ENCODE measurements at places on chromosomes 2 and 18.
A peak's percentile ranks its signal among the peaks of the same experiment; 100 is the strongest.

DNA sequence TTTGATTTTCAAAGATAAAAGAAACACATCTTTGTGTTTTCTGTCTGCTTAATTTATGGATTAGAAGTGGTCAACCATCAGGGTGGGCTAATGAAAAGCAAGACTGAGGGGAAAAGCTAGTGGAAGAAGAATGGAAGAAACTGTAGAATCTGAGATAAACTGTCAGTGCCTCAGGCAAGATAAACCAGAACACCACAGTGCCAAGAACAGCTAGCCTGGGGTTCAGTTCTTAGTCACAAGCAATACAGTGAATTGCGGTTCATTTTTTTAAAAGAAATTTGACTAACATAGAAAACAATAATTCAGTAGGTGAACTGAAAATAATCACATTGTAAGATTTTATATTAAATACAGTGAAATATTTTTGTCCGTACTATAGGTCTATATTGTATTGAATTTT is 22.0 kb upstream of the LNPK start:
- no peak for DNase-seq

DNA sequence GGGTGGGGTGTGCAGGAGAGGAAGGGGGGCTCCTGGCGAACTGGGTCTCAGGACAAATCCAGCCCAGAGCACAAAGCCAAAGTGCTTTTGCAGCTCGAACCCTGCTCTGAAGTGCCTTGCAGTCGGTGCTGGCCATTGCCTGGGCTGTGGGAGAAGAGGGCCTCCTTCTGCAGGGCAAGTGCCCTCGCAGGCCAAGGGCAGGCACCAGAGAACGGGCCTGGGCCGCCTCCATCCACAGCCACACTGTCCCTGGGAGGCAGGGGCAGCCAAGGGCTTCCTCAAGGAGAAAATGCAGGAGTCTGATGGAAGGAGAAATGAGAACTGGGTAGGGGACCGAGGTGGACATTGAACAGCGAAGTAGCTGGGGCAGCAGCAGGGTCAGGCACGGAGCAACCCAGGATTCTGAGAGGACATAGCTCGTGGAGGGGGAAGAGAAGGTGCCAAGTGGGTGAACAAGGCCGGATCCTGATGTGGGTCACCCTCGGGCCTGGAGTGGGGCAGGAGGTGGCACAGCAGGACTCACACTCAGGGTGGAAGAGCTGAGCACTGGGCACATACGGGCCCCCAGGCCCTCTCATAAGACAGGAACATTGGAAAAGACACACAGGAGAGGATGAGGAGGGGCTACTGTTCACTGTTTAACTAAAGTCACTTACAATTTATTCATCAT is 312.8 kb upstream of the SALL3 start:
- no peak for DNase-seq

GRCh38 chr18:62182220-62182619 is 4.6 kb downstream of the PIGN start:
- DNase-seq, result no peak

- DNase-seq, result peak; percentile 7
Observed at GRCh38 chr2:164808776-164809175, 32.8 kb downstream of the COBLL1 start.

DNA sequence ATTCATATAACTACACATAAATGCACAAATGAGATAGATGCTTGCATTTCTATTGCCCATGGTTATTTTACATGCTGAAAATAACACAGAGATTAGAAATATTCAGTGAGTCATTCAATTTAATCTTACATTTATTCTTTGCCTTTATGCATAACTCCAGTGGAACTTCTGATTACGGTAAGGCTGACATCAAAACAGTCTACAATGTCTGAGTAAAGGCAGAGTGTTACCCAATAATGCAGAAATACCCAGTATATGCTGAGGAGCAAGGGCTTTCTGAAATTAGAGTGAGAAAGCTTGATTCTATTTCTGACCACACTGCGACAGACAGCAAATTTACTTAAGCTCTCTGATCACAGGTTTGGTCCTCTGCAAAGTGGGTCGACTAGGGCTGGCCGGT is 9.2 kb downstream of the NMI start:
- no peak for DNase-seq

GRCh38 chr2:168378960-168379669 is 77.0 kb upstream of the CERS6 start:
- DNase-seq, result no peak

GRCh38 chr18:39329496-39330275 is 1764.1 kb upstream of the CELF4 start:
- DNase-seq, result no peak

DNA sequence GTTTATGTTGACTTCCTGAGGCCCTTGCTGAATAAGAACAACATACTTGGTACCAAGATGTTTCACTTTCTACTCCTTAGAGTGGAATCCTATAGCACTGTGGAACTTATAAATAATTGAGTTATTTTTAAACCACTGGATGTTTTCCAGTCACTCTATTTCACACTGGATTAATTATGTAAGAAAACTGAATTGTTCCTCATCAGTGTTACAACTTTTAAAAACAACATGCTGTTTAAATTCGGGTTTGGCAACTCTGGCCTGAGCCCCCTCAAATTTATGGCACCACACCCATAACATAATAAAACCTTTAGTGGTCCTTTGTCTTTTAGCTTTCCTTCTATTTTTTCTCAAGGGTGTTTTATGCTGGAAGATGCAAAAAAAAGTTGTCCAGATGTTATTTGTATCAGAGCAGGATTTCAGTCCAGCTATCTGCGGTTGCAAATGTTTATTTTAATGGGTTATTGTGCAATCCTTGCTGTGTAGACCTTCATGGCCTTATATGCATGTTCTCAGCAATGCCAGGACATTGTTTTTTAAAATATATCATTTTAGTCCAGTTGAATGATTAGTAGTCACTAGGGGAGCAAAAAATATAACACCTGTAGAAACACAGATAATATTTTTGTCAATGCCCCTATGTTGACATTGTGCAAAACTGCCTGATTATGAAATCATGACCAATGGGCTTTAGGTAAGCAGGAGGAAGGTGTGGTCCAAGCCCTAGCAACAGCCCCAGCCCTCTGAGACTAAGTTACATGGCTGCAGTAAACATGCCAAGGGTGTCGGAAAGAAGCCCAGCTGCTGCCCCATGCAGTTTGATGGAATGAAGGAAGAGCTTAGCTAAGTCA is 638.0 kb upstream of the ZEB2 start:
- peak; percentile 15 for DNase-seq

GRCh38 chr2:242038166-242038927 is 168.8 kb downstream of the RTP5 start:
- no peak for DNase-seq

DNA sequence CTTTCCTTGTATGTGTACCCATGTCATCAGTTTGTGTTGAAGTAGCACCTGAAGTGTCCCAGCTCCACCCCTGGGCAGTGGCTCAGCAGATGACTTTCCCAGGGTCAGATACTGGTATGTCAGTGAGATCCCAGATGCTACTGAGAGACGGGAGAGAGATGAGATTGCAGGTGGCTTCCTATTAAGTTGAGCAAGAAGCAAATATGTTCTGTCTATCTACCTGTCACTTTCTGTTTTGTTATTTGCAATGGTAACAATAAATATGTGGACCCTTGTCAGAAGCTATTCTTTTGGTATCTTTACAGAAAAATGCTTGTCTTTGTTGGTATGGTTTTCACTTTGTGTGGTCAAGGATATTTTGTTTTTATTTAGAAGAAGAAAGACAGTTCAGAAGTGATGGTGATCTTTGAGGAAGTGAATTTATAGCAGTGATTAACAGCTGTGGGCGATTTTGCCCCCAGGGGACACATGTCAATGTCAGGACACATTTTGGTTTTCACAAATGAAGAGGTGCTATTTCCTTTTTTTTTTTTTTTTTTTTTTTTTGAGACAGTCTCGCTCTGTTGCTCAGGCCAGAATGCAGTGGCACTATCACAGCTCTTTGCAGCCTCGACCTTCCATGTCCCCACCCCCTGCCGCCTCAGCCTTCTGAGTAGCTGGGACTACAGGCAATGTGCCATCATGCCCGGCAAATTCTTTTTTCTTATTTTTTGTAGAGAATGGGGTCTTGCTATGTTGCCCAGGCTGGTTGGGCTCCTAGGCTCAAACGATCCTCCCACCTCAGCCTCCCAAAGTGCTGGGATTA is 21.4 kb downstream of the MGAT5 start:
- no peak for DNase-seq

DNA sequence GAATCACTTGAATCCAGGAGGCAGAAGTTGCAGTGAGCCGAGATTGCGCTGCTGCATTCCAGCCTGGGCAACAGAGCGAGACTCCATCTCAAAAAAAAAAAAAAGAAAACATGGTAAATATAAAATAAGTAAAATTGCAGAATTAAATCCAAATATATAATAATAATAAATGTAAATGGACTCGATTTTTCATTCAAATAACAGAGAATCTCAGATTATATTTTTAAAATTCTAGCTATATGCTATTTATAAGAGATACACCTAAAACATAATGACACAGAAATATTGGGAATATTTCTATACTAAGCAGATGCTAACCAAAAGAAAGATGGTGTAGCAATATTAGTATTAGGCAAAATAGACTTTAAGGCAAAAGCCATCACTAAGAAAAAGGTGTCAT is 15.1 kb upstream of the NEURL3 start:
- peak; percentile 50 for DNase-seq

GRCh38 chr2:102000012-102000411 is 8.3 kb downstream of the IL1R2 start:
- DNase-seq, result peak; percentile 81

- no peak for DNase-seq
Observed at GRCh38 chr2:696463-696862, 19.3 kb upstream of the TMEM18 start.

DNA sequence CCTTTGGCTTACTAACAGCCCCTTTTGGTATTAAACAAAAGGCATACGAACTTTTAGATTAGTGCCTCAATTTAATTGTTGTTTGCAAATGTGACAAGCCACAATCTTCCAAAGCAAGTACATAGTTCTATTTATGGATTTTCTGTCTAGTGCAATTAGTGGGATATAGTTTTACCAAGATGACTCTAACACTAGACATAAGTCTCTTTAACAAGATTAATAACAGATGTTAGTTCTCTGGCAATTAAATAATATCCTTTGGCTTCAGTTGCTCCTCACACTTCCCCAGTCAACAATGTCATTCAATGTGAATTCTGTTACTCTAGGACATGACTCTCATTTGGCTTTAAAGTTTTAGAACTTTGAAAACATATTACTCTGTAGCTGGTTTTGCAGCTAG is 16.7 kb upstream of the MC4R start:
- no peak for DNase-seq

- DNase-seq, result no peak
Observed at GRCh38 chr2:112889976-112890375, 21.0 kb upstream of the IL37 start.

DNA sequence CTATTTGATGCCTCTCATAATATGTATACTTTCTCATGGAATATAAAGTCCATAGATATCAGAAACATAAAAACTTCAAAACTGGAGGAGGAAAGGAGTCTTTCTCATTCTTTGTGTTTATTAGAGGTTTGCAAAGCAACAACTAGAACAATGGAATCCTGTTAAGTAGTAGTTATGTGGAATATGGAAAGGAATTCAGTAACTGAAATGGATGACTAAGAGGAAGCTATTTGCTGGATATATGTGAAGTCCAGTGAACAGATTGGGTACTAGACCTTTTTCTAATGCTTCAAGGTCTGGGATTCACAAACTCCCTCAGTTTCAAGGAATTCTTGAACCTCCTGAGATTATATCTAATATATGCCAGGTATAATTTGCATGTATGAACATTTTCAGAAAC is 353.6 kb upstream of the FANCL start:
- DNase-seq, result no peak

GRCh38 chr2:229443546-229444268 is 172.6 kb upstream of the PID1 start:
- no peak for DNase-seq

DNA sequence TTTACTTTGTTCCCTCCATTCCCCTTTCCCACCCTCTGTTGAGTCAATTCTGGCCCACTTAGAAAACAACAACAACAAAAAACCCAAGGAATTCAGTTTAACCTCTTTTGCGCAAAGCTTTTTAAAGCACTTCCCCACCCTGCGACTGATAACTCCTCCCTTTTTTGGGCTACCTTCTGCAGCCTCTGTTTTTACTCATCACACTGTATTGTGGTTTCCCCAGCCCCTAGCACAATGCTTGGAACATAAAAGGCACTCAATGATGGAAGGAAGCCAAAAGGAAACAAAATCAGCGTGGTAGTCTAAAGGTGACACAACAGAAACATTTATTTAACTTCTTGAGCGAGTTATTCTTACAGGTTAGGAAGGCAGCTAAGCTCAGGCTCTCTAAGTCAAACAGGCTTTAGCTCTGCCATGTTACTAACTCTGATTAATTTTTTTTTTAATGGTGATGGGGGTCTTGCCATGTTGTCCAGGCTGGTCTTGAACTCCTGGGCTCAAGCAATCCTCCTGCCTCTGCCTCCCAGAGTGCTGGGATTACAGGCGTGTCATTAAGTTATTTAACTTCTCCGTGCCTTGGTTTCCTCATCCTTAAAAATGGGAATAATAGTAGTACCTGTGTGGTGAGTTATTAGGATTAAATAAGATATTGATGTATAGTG is 1.3 kb downstream of the CEP68 start:
- DNase-seq, result no peak

GRCh38 chr18:48555465-48555995 is 16.7 kb downstream of the CTIF start:
- DNase-seq, result no peak

GRCh38 chr2:147030966-147031720 is 813.7 kb upstream of the ACVR2A start:
- no peak for DNase-seq

DNA sequence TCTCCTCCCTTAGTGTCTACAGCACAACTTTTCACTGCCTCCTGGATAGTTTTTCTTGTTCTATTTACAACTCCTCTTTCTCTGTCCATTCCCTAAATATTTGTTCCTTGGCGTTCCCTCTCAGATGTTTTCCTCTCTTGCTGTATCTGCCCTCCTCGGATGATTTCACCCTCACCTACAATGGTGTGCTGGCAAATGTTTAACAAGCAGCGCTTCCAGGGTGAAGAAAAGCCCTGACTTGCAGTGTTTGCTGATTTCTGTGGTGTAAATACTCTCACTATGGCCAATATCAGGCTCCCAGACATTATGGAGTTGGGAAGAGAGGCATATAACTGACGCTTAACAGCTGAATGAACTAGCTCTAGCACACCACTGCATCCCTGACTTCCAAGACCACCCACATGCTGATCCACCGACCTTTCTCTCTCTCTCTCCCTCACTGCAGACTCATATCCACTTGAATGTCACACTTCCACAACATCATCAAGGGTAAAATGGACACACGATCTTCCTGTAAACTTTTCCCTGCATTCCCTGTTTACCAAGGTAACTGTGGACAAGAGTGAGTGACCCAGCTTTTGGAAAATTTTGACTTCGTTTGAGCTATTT is 31.5 kb upstream of the SPTBN1 start:
- DNase-seq, result no peak

DNA sequence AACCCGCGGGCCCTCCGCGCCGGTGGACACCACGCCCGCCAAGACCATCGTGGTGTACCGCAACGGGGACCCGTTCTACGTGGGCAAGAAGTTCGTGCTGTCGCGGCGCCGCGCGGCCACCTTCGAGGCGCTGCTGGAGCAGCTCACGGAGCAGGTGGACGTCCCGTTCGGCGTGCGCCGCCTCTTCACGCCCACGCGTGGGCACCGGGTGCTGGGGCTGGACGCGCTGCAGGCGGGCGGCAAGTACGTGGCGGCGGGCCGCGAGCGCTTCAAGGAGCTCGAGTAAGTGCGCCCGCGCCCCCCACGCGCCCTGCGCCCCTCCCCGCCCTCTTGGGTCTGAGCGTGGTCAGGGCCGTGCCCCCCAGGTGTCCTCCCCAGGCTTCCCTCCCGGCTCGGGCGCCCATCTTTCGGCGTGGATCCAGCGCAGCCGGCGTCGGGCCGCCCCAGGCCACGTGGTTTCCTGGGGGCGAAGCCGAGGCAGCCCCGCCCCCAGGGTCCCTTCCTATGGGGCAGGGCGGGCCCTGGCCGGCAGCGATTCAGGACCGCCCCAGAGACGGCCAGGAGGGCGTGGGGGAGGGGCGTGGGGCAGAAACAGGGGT is 481 bp downstream of the DCDC2C start:
- no peak for DNase-seq

Measured in trophoblast cell (in vitro differentiated cells and primary cell).